ENCODE measurements at places on chromosomes 4 and X.

GRCh38 chrX:57528670-57529255, 63.0 kb upstream of the ZXDB start:
- DNase-seq, result no peak

DNA sequence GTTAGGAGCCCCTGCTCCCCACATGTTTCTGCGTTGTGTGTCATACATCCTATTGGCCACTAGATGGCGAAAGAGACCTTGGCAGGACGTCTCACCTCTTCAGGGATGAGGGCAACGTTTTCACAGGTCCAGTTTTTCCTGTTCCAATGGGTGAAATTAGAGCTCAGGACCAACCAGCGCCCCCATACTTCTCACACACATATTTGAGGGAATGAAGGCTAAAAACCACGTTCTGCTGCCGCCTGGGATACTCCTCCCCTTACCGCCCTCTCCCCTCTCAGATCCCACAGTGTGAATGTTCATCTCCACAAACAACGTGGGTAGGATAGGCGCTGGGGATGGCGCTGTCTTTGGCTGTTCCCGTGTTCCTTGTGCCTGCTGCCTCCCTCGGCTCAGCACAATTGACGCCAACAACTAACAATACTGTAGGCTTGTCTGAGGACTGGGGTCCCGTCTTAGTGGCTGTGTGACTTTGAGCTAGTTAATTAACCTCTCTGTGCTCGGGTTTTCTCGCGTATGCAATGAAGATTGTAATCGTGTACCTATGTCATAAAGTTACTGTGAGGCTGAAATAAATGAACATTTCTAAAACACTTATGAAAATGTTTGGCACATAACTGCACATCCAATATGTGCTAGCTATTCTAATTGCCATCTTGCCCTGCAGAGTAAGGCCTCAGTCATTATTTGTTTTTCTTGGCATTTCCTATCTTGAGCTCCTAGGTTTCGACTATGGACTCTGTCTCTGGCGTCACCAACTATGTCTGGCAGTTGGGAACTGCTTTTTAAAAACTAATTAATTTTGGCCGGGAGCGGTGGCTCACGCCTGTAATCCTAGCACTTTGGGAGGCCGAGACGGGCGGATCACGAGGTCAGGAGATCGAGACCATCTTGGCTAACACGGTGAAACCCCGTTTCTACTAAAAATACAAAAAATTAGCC, 181.3 kb upstream of the STK26 start:
- DNase-seq, result peak; percentile 55

GRCh38 chr4:76981644-76982043, 32.1 kb downstream of the SEPTIN11 start:
- DNase-seq, result no peak

- peak; percentile 94 for DNase-seq
These were observed at the start of the genes IDH3G and SSR4 for GRCh38 chrX:153794018-153794896. Gene IDH3G (minus strand): TSS chrX:153794375. CDS start chrX:153794326, 49 bp downstream. Gene SSR4 (plus strand): TSS chrX:153794668. CDS start chrX:153794688, 20 bp downstream.

- no peak for DNase-seq
These were observed 139.6 kb downstream of the UNC5C start for GRCh38 chr4:95409127-95409526.

DNA sequence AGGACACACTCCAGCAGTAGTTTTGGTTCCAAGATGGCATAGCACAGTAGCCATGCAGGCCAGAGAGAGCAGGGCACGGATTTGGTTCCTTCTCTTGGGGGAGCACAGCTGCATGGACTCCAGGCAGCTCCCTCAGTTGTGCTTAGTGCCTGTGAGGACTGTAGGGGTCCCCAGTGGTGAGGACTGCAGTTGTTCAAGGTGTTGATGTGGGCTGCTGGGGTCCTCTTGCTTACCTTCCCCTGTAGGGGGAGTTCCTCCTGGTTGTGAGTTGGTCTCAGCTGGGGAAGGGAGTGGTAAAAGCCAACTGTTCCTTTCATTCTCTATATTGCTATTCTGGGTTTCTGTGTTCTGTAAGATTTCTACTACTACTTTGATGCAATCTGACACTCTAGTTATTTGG, 606.5 kb downstream of the MAGEB5 start:
- no peak for DNase-seq

- DNase-seq, result no peak
These were observed 10.0 kb downstream of the TMEM164 start for GRCh38 chrX:110012818-110013485.

- DNase-seq, result no peak
These were observed 389 bp upstream of the CCSER1 start for GRCh38 chr4:90126805-90127204.

DNA sequence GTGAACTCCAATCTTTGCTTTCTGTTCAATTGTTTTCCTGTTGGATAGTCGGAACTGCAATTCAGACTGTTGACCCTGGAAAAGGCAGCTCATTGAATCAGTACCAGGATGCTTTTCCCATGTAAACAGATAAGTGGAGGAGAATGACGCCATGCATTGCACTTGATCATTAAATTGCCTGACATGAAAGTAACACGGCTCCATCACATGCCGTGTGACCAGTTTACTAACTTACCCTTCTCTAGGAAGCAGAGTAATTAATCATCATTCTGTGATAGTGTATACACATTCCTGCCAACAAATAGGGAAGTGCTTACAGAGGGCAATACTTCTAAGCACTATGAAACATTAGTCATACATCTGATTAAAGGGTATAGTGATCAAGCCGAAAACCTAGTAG, 101.4 kb downstream of the PPARGC1A start:
- no peak for DNase-seq

DNA sequence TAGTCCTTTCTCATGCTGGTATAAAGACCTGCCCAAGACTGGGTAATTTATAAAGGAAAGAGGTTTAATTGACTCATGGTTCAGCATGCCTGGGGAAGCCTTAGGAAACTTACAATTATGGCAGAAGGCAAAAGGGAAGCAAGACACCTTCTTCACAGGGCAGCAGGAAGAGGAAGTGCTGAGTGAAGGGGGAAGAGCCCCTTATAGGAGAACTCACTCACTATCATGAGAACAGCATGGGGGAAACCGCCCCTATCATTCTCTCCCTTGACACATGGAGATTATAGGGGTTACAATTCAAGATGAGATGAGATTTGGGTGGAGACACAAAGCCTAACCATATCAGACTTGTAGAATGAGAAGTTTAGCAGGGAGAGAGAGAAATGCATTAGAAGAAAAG, 373.3 kb upstream of the DIAPH2 start:
- DNase-seq, result no peak

GRCh38 chrX:44343412-44344141, at the start of gene EFHC2:
Gene EFHC2 (minus strand): TSS chrX:44343672. CDS start chrX:44343588, 84 bp downstream.
- DNase-seq, result peak; percentile 54

DNA sequence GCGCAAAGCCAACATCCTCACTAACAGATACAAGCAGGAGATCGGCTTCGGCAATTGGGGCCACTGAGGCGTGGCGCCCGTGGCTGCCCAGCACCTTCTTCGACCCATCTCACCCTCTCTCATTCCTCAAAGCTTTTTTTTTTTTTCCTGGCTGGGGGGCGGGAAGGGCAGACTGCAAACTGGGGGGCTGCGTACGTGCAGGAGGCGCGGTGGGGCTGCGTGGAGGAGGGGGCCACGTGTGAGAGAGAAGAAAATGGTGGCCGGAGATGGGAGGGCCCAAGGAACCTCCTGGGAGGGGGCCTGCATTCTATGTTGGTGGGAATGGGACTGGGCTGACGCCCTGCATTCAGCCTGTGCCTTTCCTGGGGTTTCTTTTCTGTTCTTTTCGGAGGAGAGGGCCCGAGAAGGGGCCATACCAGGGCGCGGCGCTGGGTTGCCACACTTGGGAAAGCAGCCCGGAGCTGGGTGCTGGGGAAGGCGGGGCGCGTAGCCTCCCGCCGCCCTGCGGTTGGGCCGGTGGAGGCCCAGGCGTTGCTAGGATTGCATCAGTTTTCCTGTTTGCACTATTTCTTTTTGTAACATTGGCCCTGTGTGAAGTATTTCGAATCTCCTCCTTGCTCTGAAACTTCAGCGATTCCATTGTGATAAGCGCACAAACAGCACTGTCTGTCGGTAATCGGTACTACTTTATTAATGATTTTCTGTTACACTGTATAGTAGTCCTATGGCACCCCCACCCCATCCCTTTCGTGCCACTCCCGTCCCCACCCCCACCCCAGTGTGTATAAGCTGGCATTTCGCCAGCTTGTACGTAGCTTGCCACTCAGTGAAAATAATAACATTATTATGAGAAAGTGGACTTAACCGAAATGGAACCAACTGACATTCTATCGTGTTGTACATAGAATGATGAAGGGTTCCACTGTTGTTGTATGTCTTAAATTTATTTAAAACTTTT, 4.5 kb downstream of the MID1IP1 start:
- DNase-seq, result peak; percentile 54

- DNase-seq, result no peak
These were observed 448.5 kb downstream of the TRAM1L1 start for GRCh38 chr4:116636917-116637316.

Data from ecto neural progenitor cell (in vitro differentiated cells).